ENCODE measurements at places on chromosomes 12 and 14. TPM values are rescaled to one million over a fixed set of nuclear protein-coding genes. Genes with fewer than 3 reads are reported as not detected.

The LMBR1L gene
- 99.1 TPM for total RNA-seq

The GYS2 gene
- 0.27 TPM for total RNA-seq

DNA sequence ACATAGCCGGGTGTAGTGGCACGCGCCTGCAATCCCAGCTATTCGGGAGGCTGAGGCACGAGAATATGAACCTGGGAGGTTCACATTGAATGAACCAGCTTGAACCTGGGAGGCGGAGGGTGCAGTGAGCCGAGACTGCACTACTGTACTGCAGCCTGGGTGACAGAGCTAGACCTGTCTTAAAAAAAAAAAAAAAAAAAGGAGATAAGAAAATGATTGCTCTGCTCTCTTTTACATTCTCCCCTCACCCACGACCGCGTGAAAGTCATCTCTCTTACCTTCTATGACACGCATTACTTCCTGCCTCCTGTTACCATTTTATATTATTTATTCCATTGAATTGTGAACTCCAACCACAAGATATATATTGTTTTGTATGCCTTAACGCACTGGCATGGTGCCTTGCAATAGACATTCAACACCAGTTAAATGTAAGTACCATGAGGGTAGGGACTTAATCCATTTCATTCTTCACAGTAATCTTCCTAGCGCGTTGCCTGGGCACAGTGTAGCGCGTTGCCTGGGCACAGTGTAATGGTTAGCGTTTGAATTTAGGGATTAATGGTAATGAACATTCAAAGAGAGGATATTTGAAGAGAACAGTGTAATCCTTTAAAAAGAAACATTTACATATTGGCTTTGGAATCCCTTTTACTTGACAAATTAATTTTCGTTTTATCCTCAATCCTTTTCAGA lies 2.7 kb downstream of the RAP1B start:
- no peak for DNase-seq

The FBXW8 gene
- 12.9 TPM for total RNA-seq
